Fibroblast of gingiva (primary cell): ENCODE measurements at places on chromosomes 1 and 21.
A peak's percentile ranks its signal among the peaks of the same experiment; 100 is the strongest.

DNA sequence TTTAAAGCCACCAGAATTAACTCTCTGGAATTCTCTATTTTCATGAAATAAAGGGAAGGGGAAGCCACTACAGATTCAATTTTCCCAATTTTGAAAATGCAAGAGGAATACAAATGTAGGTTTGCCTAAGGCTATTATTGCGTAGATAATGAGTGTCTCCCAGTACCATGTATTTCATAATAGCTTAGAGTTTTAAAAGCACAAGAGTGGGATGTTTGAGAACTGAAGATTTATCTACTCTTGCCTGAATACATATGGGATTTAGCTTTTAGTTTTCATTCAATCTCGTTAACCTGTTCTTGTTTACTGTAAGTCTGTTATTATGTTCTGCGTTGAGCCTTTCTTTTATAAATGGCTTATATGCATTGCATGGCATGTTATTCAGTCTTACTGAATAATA, 795.1 kb downstream of the BRINP3 start:
- no peak for DNase-seq

GRCh38 chr1:179812501-179813292, 64.9 kb downstream of the TOR1AIP2 start:
- DNase-seq: no peak

- DNase-seq: no peak
These were observed 125.5 kb downstream of the ADAMTS1 start for GRCh38 chr21:26719750-26720149.

DNA sequence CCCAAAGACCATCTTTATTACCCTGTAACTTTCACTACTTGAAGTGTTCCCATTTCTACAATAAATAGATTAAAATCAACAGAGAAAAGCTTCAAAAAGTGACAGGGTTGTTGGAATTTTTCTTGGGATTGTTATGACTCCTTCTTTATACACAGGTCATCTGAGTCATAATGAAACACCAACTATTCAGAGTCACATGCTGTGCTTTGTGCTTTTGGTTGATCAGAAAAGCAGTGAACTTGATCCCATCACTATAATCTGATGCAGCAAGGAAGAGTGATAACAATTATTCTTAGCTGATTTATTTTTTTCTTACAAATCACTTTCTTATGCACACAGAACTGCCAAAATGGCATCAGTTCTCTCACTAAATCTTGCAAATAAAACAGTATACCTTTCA, 422.9 kb downstream of the PTBP2 start:
- peak; percentile 11 for DNase-seq

GRCh38 chr1:109760581-109761226, 3.0 kb downstream of the EPS8L3 start:
- DNase-seq: no peak

- DNase-seq: no peak
These were observed 37.0 kb downstream of the NDUFS5 start for GRCh38 chr1:39063191-39063590.

- no peak for DNase-seq
These were observed 48.9 kb downstream of the CHML start for GRCh38 chr1:241591317-241591716.

GRCh38 chr1:119160866-119161265, 20.4 kb upstream of the WARS2 start:
- DNase-seq: peak; percentile 92

GRCh38 chr1:3221112-3222041, 152.4 kb downstream of the PRDM16 start:
- no peak for DNase-seq

- DNase-seq: no peak
These were observed 46.1 kb downstream of the ADAMTS1 start for GRCh38 chr21:26798856-26799751.

DNA sequence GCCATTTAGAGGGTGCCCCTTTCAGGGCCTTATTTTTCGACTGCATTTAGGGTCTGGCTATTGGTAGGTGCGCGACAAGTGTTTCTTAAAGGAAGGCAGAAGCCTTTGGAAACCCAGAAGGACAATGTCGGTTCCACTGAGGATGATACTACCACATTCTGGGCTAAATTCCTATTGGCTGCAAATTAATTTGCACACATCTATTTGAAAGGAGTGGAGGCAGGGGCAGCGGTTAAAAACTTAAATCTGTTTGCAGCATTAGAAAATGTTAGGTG, 1.1 kb downstream of the PATJ start:
- no peak for DNase-seq

DNA sequence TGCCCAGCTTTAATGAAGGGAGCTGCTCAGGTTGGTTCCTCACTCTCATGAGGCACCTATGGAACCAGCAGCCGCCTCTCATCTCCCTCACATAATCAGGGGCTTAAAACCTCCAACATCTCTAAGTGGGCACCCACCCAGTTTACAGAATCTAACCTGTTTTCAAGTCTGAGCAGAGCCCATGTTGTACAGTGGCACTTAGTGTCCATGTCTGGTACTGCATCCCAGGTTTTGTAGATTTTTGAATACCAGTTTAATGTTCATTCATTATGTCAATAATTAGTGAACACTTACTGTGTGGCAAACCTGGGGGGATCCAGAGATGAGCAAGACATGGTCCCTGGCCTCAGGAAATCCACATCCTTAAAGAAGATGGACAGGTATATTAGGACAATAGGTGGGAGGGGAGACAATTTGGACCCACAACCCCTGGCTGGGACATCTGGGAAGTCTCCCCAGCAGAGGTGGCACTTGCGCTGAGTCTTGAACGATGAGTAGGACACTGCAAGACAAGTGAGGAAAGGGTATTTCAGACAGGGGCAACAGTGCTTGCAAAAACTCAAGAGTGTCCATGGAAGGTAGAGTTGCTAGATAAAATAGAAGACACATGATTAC, 83.3 kb downstream of the LACTBL1 start:
- DNase-seq: peak; percentile 25

DNA sequence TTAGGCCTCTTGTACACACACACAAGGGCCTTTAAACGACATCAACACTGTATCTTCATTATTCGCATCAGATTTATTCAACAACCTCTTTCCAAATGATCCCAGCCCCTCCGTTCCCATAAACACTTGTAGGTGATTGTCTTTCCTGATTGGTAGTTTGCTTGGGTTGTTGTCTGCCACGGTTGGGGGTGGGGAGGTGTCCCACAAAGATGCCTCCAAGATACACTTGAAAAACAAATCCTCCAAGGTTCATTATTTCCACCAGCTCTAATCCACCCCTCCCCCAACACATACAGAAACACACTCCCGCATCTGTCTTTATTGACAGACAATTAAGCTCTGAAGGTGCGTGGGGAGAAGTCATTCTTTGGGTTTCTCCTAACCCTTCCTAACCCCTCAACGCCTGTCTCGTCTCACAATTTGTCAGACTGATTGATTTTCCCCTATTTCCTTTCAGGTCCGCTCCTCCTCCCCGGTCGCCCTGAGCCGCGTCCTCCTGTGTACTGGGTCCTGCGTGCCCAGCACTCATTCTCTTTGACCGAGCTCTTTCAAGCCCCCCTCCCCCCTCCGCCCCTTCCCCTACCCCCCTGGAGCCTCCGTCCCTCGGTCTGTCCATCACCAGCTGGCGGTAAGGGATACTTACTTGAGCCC, 1.4 kb downstream of the WDR26 start:
- peak; percentile 35 for DNase-seq

DNA sequence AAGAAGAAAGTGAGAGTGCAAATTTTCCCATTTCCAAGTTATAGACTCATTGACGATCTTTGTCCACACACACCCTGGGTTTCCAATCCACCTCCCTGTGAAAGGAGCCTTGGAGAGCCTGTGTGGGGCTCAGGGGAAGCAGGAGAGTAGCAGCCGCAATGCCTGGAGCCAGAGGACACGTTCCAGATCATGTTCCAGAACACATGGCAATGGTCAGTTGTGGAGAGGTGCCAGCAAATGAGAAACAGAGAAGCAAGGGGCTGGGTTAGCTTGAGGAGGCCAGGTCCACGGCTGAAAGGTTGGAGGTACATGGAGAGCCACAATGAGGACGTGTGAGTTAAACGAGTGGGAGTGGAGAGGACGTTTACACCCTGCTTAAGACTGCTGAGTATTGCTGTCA, 33.0 kb upstream of the SIPA1L2 start:
- peak; percentile 14 for DNase-seq

DNA sequence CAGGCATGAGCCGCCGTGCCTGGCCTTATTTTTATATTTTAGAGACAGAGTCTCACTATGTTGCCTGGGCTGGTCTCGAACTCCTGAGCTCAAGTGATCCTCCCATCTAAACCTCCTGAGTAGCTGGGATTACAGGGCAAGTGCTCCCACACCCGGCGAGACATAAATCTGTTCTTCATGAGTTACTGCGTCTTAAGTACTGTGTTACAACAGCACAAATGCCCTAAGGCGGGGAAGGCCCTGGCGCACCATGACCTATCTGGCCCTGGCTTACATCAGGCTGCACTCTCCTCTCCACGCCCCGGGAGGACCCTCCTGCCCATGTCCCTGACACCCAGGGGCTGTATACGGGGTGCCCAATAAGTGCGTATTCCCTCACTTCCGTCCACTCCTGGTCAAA, 4.3 kb downstream of the GPR153 start:
- DNase-seq: peak; percentile 81

- DNase-seq: no peak
These were observed 194.4 kb upstream of the TMEM51 start for GRCh38 chr1:14959059-14959694.

GRCh38 chr1:10778640-10779039, 17.8 kb downstream of the CASZ1 start:
- no peak for DNase-seq

DNA sequence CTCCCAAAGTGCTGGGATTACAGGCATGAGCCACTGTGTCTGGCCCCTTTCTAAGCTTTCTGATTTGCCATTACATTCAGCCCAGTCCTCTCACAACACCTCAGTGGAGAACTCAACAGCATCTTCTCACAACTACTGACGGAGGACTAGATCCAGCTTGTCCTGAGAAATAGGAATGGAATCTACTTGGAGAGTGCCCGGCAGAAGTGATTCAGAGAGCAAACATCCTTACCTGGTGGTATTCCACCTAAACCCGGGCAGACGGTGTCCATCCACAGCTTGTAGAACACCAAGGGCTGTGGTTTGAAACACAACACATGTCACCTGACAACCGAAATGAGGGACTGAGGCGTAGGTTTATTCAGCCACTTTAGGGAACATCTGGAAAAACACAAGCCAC, 28.8 kb upstream of the CCSAP start:
- DNase-seq: no peak

- DNase-seq: no peak
These were observed 14.4 kb upstream of the TTC39A start for GRCh38 chr1:51344602-51345299.

- no peak for DNase-seq
These were observed 1.3 kb downstream of the BRINP3 start for GRCh38 chr1:190476321-190476720.
